ENCODE measurements at places on chromosomes 6 and 20.

DNA sequence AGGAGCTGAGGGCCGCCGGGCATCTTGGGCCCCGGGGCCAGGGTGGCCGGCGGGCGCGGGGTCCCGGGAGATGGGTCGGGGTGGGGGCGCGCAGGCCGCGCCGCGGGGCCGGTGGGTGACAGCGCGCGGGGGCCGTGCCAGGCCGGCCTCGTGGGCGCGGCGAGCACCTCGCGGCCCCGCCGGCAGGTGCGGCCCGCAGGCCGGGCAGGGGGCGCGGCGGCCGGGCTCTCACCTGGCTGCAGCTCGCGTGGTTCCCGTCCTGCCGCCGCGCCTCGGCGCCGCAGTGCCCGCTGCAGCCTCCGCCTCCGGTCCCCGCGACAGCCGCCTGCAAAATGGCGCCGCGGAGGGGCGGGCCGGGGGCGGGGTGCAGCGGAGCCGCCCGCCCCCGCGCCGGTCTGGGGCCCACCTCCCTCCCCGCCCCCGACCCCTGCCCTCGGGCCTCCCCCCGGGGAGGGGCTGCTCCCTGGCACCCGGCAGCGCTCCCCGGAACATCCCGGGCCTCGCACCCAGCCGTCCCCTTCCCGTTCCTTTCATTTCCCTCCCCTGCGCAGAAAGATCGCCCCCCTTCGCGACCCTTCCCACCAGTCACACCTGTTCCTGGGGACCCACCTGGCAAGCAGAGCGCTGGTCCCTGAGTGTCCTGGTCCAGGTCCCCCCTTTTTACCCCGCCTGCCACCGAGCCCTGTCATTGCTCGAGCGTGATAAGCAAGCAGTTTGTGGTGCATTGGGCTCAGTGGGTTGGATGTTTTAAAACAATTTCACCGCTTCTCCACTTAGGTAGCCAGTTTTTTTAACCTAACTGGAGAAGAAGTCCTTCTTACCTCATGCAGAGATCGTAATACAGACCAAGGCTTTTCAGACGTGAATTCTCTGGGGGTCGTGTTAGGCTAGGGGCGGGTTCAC lies at the start of gene SLC23A2:
Gene SLC23A2, minus strand, starts transcription at position 337 of the 903 bp plus-strand sequence. CDS start 68,948 bp downstream, outside the sequence.
- DNase-seq, result no peak

DNA sequence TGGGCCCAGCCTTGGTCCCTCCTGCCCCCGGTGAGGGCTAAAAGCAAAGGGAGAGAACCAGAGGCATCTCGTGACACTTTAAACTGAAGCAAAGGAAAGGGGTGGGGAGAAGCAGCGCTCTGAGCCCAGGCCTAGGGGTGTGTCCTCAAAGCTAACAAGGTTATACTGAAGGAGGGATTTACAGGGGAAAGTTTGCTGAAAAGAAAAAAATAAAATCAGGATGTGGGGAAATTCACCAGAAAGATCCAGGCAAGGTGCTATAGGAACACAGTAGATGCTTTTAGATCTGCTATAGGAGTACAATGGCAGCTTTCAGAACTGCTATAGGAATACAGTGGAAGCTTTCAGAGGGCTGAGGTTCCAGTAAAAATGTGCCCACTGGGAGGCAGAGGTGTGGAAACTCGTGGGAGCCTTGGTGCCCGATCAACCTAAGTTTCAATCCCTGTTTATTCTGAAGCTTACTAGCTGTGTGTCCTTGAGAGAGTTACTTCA lies at the start of gene COL9A1:
Gene COL9A1, minus strand, starts transcription at position 51 of the 492 bp plus-strand sequence. CDS start 160 bp downstream, outside the sequence.
- no peak for DNase-seq

- no peak for DNase-seq
Observed at GRCh38 chr20:7147220-7147601, 379.7 kb downstream of the BMP2 start.

DNA sequence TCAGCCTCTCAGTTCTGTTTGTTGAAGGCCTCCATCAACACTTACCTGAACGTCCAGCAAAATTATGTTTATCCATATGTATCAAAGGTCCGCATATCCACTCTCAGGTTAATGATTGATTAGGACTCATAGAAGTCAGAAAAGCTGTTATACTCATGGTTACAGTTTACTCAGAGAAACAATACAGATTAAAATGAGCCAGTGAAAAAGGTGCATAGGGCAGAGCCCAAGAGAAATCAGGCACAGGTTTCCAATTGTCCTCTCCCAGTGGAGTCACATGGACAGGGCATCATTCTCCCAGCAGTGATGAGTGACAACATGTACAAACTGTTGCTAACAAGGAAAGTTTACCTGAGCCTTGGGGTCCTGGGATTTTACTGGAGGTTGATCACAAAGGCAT lies 36.2 kb downstream of the THEMIS start:
- DNase-seq, result no peak

GRCh38 chr6:160927416-160927815 lies 64.2 kb upstream of the MAP3K4 start:
- no peak for DNase-seq

All from NCI-H2081 treated with DMSO at 0.1 percent for 48 hours (cell line).